ENCODE measurements at places on chromosomes 5 and 9.

DNA sequence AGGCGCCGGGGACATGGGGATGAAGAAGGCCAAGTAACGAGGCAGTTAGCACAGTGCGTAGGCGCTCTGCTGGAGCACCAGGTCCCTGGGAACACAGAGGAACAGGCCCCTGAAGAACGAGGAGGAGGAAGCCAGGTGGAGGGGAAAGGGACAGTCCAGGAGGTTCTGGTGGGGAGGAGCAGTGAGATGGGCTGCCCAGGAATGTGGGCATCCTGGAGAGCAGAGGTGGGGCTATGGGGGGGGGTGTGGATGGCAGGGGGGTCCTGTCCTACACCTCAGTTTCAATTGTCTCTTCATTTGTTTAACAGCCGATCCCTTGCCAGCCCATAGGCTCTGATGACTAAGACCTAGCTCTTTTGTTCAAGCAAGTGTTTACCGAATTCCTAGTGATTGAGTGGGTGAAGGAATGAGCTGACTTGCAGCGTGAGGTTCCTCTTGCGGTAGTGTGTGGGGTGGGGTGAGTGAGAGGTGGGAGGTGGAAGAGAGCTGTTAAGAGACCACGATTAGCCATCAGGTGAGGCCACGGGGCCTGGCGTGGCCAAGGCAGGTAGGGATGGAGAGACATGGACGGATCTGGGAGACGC lies 8.4 kb upstream of the PHYHD1 start:
- no peak for DNase-seq

DNA sequence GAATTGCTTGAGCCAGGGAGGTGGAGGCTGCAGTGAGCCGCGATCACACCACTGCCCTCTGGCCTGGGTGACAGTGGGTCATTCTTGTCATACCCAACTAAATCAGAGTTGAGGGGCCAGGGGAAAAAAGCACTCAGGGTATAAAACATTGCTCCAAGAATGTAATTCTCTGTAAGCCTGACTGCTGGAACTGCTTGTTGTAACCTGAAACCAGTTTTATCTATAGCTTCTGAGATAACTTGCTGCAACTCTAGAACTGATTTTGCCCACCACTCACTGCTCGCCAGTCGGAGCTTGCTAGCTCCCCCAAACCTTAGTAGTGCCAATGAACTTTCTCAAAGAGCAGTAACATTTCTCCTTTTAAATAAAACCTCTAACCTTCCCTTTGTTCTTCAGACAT lies 9.6 kb upstream of the MSH3 start:
- no peak for DNase-seq

DNA sequence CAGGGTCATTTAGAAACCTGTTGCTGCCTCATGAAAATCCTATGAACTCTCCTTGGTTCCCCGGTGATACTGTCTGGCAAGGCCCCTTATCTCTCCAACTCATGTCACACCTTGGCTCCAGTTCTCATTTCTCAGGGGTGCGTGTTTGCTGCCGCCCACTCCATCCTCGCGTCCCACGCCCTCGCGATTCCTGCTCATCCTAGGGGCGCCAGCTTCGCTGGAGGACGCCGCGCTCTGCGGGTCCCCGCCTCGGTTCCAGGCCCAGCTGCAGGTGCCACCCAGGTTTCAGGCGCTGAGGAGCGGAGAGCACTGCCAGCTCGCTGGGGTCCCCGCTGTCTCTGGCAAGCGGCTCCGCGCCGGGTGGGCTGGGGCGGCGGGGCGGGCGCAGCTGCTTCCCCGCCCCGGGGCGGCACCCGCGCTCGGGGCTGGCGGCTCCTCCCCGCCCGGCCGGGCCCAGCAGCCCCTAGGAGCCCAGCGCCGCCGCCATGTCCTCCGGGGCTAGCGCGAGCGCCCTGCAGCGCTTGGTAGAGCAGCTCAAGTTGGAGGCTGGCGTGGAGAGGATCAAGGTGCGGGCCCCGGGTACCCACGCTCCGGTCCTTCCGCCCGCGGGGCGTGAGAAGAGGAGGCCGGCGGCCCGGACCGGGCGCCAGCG lies at the start of gene GNG10:
TSS of gene GNG10 (plus strand) at position 456 of the 652 bp plus-strand sequence. CDS start at position 486, 30 bp downstream.
- peak; percentile 47 for DNase-seq

- DNase-seq = no peak
Observed at GRCh38 chr5:143652108-143652700, 159.8 kb upstream of the HMHB1 start.

- DNase-seq = no peak
Observed at GRCh38 chr5:149679876-149680809, 50.0 kb upstream of the PPARGC1B start.

- no peak for DNase-seq
Observed at GRCh38 chr9:112925058-112925641, 34.5 kb upstream of the SLC46A2 start.

DNA sequence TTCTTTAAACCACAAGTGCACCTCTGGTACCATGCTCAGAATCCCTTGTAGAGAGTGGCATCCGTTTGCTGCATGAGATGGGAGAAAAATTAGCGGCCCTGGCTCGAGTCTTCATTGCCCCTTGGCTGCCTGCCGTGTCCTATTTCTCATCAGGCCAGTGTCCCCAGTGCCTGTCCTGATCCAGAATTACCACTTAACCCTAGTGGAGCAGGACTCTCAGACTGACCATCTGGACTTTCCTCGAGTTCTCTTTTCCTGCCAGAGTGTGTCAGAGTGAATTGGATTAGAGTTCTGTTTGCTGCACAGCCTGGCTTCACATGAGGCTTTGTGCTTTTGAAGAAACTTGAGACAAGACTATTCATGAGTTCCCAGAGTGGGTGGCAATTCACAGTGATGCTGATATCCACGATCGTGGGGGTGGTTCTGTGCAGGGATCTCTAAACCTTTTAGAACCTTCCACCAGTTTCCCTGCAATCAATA lies 92.6 kb downstream of the C9orf152 start:
- DNase-seq = no peak

DNA sequence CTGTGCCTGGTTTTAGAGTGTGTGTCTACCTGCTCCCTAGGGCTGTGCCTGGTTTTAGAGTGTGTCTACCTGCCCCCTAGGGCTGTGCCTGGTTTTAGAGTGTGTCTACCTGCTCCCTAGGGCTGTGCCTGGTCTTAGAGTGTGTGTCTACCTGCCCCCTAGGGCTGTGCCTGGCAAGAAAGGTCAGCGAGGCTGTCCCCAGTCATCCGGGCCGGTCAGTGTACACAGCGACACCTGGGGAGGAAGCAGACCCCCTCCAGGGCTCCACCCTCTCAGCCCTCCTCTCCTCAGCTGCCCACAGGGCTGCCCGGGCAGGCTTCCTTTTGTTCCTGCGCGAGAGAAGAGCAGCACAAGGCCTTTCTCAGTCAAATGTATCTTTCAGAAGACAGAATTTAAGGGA lies 4.1 kb downstream of the NRARP start:
- no peak for DNase-seq

DNA sequence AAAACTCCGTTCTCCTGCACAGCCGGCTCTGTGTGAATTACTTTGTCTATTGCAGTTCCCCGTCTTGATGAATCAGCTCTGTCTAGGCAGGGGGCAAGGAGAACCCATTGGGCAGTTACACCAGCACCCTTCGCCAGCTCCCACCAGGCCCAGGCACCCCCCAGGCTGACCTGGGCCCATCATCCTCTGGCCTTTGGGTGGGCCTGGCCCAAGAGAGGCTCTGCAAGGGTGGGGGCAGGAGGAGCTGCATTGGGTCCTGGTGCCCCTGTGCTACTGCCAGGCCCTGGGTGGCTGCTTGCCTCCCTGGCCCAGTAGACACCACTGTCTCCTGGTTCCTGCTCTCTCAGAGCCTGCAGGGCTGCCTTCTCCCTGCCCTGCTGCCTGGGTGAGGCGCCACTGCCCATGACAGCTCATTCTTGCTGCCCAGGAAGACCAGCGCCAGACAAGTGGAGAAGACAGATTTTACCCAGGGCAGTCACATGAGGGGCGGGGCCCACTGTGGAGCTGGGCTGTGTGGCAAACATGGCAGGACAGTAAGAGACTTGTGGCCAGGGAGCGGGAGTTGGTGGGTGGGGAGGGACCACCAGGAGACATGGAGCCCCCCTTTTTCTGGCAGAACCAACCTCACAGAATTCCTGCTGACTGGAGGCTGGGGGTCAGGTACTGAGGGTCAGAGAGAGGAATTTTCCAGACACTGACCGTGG lies 67.2 kb downstream of the MRPL36 start:
- no peak for DNase-seq

GRCh38 chr9:38683336-38683735 lies 36.6 kb downstream of the FAM240B start:
- no peak for DNase-seq

- no peak for DNase-seq
Observed at GRCh38 chr5:147613359-147613758, 103.5 kb upstream of the DPYSL3 start.

DNA sequence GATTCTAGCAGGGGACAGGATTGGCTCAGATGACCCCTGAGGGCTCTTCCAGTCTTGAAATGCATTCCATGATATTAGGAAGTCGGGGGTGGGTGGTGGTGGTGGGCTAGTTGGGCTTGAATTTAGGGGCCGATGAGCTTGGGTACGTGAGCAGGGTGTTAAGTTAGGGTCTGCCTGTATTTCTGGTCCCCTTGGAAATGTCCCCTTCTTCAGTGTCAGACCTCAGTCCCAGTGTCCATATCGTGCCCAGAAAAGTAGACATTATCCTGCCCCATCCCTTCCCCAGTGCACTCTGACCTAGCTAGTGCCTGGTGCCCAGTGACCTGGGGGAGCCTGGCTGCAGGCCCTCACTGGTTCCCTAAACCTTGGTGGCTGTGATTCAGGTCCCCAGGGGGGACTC lies 2.9 kb upstream of the MYOZ3 start:
- DNase-seq = no peak

DNA sequence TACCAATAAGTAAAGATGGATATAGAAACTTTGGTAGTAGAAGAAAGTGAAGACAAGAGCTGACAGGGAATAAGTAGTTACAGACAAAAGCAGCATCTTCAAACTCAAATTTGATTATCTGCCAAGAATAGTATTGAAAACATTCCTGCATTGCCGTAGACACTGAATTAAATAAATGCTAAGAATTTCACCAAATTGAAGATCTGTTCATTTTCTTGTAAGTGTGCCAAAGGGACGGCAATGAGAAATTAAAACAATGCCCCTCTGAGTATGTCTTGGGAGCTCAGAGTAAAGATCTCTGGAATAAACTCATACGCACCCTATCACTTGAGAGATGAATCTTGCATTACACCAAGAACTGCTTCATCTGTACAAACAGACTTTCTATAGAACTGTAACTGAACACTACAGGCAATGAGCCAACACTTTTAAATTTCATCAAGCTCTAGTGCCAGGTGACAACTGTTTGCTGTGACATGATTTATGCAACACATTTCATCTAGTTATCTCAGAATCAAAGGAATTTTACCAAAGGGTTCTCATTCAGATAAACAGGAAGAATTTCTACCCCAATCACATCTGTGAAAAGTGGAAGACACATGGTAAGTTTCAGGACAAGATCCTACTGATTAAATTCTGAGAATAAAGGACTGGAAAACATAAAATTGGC lies 66.9 kb downstream of the RFX3 start:
- no peak for DNase-seq

- no peak for DNase-seq
Observed at GRCh38 chr9:94817291-94818177, 91.0 kb downstream of the AOPEP start.

DNA sequence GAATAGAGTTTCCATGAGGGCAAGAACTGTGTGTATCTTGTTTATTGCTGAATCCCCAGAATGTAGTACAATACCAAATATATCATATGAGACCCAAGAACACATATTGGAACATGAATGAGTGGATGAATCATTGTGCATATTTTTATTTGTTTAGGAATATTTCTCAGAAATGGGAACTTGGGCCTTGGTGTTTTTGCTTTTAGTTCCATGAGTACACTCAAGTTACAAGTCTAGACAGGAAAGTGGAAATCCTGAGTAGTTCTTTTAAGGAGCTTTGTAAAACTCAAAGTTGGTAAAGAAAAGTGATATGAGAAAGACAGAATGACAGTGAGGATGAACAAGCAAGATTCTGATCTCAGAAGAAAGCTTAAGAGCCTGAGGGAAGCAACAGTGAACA lies 647.0 kb downstream of the EFNA5 start:
- DNase-seq = no peak

- DNase-seq = no peak
Observed at GRCh38 chr9:1256178-1256577, 206.0 kb downstream of the DMRT2 start.

DNA sequence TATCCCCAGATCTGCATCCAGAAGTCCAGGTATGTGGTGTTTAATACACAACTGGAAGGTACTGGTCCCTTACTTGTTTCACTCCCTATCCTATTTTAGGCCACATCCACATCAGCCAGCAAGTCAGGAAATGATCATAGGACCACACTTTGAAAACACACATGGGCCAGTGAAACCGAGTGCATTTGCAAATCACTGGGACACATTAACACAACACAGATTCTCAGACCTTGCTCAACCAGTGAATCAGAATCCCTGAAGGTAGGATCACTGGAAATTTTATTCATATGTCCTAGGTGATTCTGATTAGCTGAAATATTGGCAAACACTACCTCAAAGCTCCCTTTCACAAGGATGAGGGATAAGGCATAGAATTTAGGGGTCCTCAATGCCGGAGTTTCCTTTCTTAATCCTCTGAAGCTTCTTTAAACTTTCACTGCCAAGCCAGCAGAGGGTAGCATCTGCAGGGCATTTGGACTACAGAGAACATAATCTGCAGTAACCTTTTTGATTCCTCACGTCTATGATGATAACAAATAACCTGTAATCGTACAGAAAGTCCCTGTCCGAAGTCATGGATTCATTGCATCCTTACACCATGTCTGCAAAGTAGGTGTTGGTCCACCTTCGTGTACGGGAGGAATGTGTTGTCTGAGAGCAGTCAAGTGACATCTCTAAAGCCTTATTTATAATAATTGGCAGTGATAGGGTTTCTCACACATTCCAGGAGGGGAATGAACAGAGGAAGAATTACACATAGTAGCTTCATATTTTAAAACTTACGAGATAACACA lies 11.0 kb upstream of the ABLIM3 start:
- DNase-seq = no peak

DNA sequence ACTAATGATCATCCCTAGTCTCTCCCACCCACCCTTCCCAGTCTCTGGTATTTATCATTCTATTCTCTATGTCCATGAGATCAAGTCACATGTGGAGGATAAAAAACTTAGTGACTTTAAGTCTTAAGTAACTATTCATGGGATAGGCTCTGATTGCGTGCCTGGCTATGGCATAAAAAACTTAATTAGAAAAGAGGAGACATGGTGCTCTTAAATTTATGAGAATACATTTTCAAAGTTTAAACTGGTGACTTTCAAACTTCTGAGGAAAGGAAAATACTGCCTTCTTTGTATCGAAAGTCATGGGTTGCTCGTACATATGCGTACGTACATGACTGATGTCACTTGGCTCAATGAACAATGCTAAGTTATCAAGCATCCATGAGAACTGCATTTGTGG lies 18.2 kb upstream of the TYRP1 start:
- no peak for DNase-seq

- no peak for DNase-seq
Observed at GRCh38 chr5:153952057-153952456, 86.7 kb downstream of the FAM114A2 start.

GRCh38 chr5:127863610-127864395 lies 160.6 kb downstream of the CCDC192 start:
- no peak for DNase-seq

- no peak for DNase-seq
Observed at GRCh38 chr5:147339313-147339712, 104.5 kb downstream of the STK32A start.
